Activated CD4-positive, alpha-beta T cell treated with anti-CD3 and anti-CD28 coated beads for 4 hours (primary cell): ENCODE measurements at places on chromosomes 16 and 17.

DNA sequence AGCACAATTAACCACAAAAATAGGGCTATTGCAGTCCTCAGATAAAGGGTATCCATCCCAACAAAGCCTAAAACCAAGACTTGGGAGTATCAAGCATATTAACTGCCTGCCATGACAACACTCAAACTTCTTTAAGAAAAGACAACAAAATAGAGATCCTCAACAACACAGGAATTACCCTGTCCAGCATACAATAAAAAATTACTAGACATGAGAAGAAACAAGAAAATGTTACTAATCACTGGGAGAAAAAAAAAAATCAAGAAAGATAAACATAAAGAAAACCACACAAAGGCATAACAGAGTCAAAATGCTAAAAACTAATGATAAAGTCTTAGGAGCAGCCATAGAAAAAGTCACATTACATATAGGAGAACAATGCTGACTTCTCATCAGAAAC is 73.9 kb downstream of the SLC39A11 start:
- no peak for DNase-seq

DNA sequence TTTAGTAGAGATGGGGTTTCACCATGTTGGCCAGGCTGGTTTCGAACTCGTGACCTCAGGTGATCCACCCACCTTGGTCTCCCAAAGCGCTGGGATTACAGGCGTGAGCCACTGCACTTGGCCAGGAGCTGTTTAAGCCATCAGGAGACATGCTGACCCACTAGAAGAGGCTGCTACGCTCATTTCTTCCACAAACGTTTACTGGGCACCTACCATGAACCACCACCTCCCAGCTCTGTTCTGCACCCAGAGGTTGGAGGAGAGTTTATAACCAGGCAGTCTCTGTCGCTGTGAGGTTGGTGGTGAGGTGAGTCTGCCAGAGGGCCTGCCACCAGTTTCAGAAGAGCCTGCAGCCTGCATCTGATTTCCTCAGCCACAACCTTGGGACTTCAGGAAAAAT is 51.8 kb downstream of the SF3B3 start:
- DNase-seq, result no peak

GRCh38 chr17:40190197-40191021 is 13.1 kb downstream of the RAPGEFL1 start:
- DNase-seq, result no peak

DNA sequence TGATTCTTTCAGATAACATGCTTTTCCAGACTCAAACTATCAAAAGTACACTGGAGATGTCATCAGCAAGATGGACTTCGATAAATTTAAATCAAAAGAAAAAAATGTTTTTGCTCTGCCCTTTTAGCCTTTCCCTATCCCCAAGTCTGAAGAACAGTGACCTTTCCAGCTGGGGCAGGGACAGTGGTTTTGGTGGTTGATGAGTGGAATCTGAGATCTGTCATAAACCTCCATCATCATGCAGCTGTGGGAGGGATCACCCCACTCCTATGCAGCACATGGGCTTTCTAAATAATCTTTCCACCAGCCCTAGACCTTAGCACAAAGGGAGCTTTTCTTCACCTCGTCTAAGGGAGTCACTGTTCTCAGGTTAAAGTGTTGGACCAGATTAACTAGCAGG is 869.5 kb upstream of the SOX9 start:
- DNase-seq, result no peak

GRCh38 chr17:64183815-64184214 is 53.9 kb upstream of the ERN1 start:
- DNase-seq, result no peak

DNA sequence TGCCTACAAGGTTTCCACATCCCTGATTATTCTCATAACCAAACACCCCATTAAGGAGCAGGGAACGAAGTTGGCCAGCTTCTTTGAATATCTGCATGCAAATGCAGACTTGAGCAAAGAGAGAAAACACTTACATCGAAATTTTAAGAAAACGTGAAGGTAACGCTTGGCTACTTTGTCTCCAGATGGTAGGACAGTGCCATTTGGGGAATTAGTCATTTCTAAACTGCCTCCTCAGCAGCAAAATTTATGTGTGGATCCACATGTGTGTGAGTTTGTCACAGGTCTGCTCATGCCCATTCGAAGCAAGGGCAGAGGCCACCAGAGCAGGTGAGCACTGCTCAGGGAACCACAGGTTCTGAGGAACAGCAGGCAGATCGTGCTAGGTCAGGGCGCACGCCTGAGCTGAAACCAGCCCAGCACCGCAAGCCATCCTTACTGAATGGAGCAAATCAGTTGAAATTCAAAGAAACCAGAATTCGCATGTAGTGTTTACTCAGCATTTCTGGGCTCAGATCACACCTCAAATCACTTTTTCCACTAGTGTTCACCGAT is 80.1 kb downstream of the SOCS1 start:
- DNase-seq, result peak; percentile 13

- no peak for DNase-seq
Measured at GRCh38 chr17:329784-330420, 22.7 kb downstream of the RPH3AL start.

DNA sequence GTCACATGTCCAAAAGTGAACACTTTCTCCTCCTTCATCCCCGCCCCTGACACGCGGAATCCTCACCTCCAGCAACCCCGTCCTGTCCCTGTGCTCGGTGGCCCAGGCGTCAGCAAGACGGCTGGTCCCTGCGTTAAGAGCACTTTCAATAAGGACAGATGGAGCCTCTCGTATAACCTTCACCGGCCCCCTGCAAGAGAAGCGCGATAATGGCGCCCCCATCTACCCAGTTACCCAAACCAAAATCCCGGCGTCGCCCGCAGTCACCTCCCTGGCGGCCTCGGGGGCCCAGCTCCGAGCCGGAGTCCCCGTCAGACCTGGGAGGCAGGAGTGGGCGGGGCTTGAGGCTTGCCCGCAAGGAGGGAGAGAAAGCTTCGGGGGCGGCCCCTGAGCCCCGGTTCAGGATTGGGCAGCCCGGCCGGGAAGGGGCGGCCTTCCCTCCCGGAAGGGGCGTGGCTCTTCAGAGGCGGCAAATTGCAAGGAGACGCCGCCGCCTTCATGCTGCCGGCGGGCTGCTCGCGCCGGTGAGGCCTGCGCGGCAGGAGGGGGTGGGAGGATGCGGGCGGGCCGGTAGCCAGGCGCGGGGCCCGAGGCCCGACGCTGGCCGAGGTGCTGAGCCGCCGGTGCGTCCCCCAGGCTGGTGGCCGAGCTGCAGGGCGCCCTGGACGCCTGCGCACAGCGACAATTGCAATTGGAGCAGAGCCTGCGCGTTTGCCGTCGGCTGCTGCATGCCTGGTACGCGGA is at the start of gene TEDC2:
TEDC2 (plus strand) TSS at position 463 of the 744 bp plus-strand sequence; CDS start at position 499, 36 bp downstream.
- peak; percentile 98 for DNase-seq
